ENCODE measurements at places on chromosomes 5 and 9.

- DNase-seq = no peak
Observed at GRCh38 chr9:74138182-74138581, 359.0 kb upstream of the RORB start.

DNA sequence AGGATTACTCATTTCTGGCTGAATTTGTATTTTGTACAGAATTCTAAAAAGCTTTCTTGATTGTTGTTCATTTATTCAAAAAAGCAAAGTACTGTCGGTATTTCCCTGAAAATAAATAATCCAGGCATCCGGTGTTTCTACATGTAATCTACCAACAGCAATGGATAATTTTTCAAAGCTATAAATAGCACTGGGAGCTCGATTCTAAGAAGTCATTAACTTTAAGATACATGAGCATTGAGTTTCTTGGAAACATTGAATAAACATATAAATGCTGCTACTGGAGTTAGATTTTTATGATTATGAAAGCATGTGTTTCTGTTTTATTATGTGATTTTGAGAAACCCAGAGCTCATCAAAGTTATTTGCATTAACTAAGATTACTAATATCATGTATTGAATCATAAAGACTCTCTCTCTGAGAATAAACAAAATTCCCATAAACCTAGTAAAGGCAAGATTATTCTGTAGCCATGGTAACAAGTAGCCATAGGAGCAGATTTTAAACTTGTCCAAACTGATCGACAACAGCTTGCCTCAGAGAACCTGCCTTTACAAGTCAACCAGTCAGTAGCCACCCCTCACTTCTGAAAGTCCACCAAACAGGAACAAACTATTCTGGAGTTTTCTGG is 197.0 kb downstream of the DRD1 start:
- no peak for DNase-seq

GRCh38 chr5:33235824-33236223 is 204.9 kb upstream of the TARS1 start:
- DNase-seq = no peak

DNA sequence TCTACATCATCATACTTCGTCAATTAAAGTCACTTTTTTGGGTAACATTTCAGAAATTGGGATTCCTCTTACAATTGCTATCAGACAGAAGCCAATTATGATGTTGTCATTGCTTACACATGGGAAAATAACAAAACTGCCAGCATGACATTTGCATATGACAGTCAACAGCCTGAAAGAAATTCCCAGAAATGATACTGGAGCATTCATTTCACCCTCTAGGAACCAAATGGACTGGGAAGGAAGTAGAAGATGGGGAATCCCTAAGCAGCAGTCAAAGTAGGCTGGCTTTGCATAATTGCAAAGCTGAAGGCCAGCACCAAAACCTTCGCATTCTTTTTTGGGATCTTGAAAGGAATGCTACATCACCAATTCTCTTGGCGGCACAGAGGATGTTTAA is 10.7 kb downstream of the HMGCS1 start:
- no peak for DNase-seq

GRCh38 chr5:73955271-73955846 is 329.4 kb downstream of the ARHGEF28 start:
- no peak for DNase-seq

DNA sequence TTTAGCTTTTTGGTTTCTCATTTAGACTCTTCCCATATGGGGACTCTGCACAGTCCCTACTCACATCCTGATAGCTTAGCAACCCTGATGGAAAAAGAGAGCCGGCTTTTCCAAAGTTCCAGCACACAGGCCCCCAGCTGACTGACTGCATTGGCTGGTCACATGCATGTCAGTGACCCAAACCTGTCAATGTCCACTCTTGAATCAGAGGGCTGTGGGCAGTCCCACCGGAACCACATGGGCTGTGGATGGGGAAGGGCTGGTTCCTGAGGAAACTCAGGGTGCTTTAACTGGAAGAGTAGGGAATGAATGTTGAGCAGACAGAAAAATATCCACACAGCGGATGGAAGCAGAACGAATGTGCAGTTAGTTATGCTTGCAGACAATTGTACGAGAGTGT is 136.6 kb downstream of the NSG2 start:
- no peak for DNase-seq

DNA sequence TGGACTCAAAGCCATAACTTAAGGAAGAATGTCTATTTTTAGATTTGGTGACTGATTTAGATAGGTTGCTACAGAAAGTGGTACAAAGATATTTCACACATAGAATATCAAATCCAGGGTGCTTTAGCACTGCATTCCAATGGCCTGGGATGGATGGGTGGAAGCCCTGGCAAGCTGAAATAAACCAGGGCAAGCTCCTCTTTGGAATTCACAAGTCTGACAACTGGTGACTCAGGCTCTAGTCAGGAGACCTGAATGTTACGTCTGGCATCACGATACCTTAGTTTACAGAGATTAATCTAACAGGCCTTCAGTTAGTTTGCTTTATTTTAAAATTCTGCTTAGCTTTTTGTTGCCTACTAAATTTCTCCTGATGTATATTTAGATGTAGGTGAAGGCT is 144.0 kb downstream of the TMC1 start:
- DNase-seq = no peak

- no peak for DNase-seq
Observed at GRCh38 chr5:122151640-122152039, 22.3 kb downstream of the ZNF474 start.

DNA sequence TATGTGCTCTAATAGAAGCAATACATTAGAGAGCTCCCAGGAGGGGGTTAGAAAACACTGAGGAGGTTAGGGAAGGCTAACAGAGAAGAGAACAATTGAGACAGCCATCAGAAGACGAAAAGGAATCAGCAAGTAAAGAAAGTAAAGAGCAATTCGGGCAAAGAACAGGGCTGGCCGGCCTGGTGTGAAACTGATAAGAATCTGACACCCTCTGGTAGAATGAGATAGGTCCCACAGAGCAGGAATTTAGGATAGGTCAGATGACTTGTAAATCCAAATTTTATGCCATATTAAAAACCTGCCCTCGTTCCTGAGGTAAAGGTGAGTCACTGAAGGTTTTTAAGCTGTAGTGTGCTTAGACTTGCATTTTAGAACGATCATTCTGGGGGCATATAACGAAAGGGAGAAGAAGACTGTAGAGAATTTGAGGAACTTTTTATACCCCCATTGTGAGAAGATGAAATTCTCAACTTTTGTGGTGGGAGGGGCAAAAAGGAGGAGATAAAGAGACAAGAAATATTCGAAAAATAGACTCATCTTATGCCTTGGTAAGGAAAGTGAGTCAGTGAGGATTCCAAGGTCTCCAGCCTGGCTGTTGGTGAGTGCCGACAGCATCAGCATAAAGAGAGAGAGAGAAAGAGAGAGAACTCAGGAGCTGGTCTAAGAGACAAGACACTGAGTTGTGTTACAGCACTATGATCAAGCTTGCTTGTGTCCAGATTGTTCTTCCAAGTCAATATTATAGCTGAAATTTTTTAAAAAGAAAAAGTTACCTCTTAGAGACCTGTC is 51.3 kb downstream of the TMEM167A start:
- DNase-seq = no peak

GRCh38 chr5:41748631-41749030 is 121.6 kb downstream of the OXCT1 start:
- no peak for DNase-seq

- peak; percentile 95 for DNase-seq
Observed at GRCh38 chr5:140107312-140108092, 6.4 kb upstream of the PURA start.

GRCh38 chr9:93996367-93996766 is 41.2 kb upstream of the BARX1 start:
- DNase-seq = no peak

- no peak for DNase-seq
Observed at GRCh38 chr9:133002147-133003070, 23.9 kb downstream of the GFI1B start.

DNA sequence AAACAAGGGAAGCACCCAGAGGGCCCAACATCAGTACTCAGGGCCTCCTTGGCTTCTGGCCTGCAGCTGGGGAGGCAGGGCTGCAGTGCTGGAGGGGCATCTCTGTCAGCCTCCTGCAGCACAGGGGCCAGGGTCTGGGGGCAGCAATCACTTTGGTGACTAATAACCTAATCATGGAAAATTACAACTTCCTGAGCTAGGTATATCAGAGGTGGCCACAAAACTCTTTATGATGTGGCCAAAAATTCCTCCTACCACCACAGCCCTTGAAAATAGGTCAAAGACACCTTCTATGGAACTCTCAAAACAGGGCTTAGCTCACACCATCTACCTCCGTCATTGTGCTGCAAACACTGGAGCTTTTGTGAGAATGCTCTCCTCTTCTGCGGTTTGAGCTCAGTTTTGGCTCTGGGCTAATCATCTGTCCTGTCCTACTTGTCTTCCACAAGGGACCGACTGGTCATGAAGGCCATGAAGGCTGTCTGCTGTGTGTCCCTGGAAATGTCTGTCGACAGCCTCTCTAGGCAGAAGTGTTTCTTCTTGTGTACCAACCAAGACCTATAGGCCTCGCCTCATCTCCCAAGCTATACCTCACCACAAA is 28.6 kb downstream of the CSF2 start:
- DNase-seq = peak; percentile 52

GRCh38 chr9:76615177-76615603 is 149.0 kb upstream of the PCA3 start:
- no peak for DNase-seq

GRCh38 chr9:2749485-2749884 is 32.2 kb downstream of the KCNV2 start:
- DNase-seq = no peak

DNA sequence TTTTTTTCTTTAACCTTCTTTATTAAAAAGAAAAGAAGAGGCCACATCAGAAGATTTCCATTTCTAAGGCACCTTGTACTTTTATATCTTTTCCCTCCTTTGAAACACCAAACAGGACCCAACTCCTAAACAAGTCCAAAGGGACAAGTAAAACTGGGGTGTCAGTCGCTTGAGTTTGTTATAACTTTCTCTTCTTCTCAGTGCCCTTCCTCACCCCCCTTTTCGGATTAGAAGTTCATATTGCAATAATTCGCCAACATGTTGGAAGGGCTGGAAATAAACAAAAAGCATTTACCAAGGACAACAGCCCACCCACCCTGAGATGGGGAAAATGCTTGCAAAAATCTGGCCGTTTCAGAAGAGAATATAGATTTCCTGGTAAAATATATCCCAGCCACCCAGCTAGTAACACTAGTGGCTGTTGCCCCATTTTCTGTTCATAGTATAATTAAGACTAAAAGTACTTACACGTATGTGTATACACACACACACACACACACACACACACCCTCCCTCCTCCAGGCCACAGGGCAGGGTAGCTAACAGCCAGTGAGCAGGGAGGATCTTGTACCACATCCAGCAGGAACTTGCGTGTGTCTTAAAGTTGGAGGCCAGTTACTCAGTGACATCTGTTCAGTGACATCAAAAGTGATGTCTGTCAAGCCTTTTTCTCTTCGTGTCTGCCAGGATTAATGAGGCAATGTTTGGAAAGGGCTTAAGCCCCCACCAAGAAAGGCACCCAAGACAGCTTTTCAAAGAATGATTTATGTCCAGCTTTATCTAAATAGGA is 149.1 kb upstream of the KLF4 start:
- DNase-seq = no peak

- no peak for DNase-seq
Observed at GRCh38 chr9:69637817-69638200, 34.4 kb downstream of the APBA1 start.

- no peak for DNase-seq
Observed at GRCh38 chr9:80163889-80164288, 592.1 kb downstream of the TLE4 start.

DNA sequence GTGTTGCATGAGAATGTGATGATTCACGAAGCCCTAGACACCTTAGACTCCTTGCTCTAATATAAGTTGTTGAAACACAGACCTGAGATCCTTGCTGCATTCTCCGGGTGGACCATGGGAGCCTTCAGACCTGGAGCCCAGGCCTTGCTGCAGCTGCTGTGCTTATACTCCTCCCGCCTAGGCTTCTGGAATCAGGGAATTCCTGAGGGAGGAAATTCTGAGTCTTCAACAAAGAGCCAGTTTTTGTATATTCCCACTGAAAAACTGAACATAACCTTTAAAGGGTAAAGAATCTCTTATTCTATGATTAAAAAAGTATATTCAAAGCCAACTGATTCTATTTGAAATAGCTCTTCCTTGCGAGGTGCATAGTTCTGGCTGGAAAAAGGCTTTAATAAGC is 245.1 kb upstream of the ELAVL2 start:
- no peak for DNase-seq

DNA sequence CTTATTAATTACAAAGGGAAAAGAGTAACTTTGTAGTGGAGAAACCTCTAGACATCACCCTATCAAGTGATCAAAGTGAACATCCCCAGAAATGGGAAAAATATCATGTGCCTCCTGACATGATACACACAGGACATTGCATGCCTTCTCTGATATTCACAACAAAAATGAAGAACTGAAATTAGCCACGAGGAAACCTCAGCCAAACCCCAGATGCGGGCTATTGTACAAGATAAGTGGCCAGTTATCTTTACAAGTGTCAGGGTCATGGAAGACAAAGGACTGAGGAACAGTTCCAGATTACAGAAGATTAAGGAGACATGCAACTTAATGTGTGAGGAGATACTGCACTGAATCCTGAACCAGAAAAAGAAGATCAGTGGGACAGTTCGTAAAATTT is 23.8 kb upstream of the NPM1 start:
- DNase-seq = no peak

DNA sequence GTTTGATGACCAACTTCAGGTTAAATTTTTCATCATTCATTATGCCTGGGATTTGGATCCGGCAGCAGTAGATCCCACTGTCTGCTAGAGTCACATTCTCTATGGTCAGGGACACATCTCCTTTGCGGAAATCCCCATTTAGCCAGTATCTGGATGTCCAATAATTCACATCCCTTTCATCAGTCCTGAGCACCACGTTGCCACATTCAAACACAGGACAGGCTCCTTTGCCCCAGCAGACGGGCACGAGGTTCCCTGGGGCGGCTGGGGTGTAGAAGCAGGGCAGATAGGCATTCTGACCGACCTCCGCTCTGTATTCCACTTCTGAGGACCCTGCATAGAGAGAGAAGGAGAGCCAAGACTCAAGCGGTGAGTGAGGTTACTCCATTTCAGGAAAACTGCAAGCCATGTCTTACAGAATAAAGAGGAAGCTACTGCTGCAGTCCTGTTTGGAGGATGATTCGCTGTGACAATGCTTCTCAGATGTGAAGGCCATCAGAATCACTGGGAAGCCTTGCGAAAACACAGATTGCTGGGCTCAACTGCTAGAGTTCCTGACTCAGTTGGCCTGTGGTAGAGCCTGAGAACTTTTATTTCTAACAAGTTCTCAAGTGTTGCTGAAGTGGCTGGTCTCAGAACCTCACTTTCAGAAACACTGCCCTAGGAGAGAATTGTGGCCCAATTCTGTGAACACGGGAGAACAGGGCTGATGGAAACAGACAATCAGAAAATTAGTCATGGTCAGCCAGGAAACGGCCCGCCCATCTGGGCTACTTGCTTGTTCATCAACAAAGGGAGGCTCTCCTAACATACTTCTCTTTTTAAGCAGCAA is 2.0 kb downstream of the HAVCR2 start:
- DNase-seq = peak; percentile 56

DNA sequence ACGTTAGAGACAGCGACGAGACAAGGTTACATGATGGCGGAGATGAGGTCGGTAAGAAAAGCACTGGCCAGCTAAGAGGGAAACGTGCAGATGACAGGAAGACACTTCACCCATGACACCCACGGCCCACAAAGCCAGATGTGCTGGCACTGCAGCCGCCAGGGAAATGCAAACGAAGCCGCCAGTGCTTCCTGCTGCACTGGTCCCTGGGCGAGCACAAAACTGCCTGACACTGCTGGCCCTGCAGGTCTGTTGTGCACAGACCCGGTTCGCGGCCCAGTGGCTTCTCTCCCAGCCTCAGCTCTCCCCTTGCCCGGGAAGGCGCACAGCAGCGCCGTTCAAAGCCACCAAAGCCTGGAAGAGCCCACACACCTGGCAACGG is 20.3 kb downstream of the QSOX2 start:
- DNase-seq = peak; percentile 43

Measured in activated CD4-positive, alpha-beta memory T cell treated with anti-CD3 and anti-CD28 coated beads, Interleukin-2, amount 10 ng/mL, durations not matched to agents 7 days and 5 days (primary cell).